ENCODE measurements at places on chromosomes 5 and 9.

DNA sequence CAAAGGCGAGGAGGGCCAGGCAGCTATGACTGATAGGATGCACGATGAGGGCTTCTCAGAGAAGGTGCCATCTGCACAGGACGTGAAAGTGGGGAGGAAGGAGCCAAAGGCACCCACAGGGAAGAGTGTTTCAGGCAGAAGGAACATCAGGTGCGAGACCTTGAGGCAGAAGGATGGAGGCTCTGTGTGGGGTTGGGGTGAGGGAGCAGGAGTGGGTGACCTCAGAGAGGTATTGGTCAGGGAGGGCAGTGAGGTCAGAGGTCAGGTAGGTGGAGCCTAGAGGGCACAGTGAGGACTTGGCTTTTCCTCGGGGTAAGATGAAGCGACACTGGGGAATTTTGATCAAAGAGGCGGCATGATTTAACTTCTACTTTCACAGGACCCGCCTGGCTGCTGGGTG lies 64.7 kb upstream of the XPA start:
- DNase-seq: no peak

DNA sequence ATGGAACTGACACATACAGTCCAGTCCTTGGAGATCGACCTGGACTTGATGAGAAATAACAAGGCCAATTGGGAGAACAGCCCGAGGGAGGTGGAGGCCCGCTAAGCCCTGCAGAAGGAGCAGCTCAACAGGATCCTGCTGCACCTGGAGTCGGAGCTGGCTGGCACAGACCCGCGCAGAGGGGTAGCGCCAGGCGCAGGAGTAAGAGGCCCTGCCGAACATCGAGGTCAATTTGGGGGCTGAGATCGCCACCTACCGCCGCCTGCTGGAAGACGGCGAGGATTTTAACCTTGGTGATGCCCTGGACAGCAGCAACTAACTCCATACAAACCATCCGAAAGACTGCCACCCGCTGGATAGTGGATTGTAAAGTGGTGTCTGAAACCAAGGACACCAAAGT lies 1610.1 kb upstream of the ACO1 start:
- DNase-seq: no peak

DNA sequence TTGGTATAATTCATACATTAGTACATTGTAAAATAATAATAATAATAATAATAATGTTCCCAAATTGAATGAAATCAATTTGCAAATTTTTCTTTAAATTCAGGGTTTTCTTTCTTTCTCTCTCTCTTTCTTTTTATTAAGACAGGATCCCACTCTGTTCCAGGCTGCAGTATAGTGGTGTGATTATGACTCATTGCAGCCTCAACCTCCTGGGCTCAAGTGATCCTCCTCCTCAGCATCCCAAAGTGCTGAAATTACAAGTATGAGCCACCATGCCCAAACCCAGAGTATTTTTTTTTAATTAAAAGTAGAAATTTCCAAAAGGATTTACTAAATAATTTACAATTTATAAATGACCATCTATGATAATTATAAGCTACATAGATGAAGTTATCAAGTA lies 117.7 kb downstream of the HOMER1 start:
- no peak for DNase-seq

- no peak for DNase-seq
These were observed 4.5 kb downstream of the RCL1 start for GRCh38 chr9:4796988-4797853.

GRCh38 chr5:120052916-120053828 lies 410.9 kb upstream of the PRR16 start:
- DNase-seq: no peak
